T-helper 1 cell (primary cell): ENCODE measurements at places on chromosomes 6 and 20.

GRCh38 chr20:20289331-20289730 is 78.6 kb upstream of the INSM1 start:
- DNase-seq = no peak

- DNase-seq = no peak
Measured at GRCh38 chr6:121614115-121614514, 178.7 kb downstream of the GJA1 start.

- no peak for DNase-seq
Measured at GRCh38 chr20:37297066-37297736, 7.7 kb downstream of the MANBAL start.

DNA sequence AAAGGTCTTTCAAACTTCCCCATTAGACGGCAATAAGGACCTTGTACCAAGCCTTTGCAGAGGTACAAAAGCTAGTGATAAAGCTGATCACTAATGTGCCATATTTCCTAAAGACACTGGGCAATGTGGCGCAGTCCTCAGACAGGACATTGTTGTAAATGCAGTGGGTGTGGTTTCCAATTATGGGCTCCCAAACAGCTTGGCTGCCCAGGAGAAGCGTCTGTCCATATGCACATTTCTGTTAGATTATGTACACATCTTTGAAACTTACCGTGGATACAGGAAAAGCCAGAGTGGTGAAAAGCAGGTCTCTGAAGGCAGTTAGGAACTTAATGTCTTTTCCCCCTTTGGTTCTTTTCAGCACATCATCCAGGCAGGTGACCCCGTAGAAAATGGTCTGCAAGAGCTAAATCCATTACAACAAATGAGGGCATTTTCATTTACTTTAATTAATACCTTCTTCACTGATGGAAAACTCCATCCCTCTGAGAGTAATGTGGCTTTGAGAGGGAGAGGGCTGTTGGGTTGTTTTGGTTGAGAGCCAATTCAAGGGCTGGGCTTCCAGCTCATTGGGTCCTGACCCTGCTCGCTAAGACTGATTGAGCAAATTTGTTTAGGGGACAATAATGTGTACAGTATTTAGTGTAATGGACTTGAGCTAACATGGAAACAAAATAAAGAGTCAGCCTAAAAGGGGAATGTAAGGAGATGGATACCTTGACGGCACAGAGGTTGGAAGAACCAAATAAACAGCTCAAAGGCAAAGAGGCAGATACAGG is 10.4 kb downstream of the ADTRP start:
- no peak for DNase-seq

DNA sequence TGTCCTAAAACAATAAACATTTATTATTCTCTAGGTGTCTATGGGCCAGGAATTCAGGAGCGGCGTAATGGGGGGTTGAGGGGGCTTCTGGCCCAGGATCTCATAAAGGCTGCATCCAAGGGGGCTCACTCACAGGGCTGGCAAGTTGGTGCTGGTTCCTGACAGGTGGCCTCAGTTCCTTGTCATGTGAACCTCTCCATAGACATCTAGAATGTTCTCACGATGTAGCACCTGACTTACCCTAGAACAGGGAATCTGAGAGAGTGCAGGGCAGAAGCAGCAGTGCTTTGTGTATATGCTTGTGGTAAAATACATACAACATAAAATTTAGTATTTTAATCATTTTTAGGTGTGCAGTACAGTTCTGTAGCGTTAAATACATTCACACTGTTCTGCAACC is 57.1 kb downstream of the PHF20 start:
- no peak for DNase-seq

DNA sequence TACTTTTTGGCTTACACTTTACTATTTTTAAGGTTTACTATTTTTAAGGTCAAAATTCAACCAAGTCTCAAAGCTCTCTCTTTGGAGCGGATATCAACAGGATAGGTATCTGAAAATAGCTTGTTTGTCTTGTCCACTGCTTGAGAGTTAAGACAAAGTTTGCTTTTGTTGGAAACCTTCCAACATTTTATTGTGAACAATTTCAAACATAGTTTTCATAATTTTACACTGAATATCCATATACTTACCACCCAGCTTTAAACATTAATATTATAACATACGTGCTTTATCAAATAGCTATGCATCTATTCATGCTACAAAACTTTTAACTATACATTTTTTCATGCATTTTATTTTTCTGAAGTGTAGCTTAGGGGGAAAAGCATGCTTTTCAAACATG is 109.9 kb downstream of the FYN start:
- DNase-seq = no peak

DNA sequence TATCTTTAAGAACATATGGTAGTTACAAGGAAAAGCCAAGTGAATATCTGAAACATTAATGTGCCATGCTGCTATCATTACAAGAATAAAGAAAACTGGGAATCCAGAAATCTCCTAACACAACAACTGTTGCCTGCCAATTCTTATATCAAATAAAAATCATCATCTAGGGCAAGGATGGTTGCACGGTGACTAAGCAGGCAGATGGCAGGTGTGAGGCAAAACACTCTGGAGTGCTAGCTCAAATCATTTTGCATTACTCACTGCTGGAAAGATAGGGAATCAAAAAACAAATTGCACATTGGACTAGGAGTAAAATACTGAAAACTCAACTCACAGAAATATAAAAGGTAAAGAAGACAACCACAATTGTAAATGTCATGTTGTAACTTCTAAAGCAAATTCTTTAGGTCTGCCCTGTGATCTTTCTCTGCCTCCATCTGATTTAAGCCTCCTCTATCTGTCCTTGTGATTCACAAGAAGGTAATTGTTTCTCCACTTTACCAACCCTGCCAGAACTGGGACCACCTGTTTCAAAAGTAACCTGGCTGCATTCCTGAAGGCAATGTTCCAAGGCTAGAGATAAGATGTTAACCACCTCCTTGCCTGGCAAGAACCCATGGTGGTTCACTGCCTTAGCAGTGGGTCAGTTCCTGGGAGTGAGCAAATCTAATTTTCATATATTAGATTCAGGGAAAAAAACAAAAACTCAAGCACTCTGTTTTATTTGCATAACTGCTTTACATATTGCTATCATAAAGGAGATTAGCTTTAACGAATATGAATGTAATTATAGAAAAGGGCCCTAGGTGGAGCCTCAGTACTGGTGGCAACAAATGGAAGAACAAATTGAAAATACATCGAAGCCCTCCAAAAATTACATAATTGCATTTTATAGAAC is 33.1 kb upstream of the LCA5 start:
- DNase-seq = peak; percentile 9
